ENCODE measurements at places on chromosomes 6 and 20.

- no peak for DNase-seq
Measured at GRCh38 chr6:12102350-12102749, 90.2 kb downstream of the HIVEP1 start.

GRCh38 chr6:32815996-32816395 is 806 bp downstream of the HLA-DOB start:
- DNase-seq: no peak

DNA sequence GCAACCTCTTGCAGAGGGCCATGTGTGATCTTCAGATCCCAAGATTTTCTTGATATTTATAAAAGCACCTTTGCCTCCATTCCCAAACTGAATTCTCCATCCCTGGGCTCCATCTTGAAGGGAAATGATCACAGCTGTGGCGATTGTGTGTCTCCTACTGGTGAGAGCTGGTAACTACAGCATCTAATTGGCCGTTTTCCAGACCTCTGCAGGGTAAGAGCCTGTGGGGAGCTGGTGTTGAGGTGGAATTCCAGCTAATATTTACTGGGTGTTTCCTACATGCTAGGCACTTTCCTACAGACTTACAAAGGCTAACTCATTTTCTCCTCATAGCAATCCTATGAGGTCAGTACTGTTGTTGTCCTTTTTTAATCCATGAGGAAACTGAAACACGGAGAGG is 59.2 kb upstream of the FNDC1 start:
- DNase-seq: no peak

- DNase-seq: no peak
Measured at GRCh38 chr6:152450519-152450918, 186.6 kb downstream of the SYNE1 start.

GRCh38 chr20:21564127-21564773 is 50.4 kb upstream of the NKX2-2 start:
- no peak for DNase-seq

- DNase-seq: no peak
Measured at GRCh38 chr6:69881322-69882151, 15.2 kb downstream of the COL19A1 start.

Measured in sciatic nerve (tissue), 2 donors.